DND-41 (cell line): ENCODE measurements at places on chromosomes 1 and 21.
A peak's percentile ranks its signal among the peaks of the same experiment; 100 is the strongest.

GRCh38 chr1:172661107-172661506 is 2.2 kb downstream of the FASLG start:
- DNase-seq = no peak

GRCh38 chr1:180265871-180266270 is 35.8 kb downstream of the LHX4 start:
- DNase-seq = no peak

DNA sequence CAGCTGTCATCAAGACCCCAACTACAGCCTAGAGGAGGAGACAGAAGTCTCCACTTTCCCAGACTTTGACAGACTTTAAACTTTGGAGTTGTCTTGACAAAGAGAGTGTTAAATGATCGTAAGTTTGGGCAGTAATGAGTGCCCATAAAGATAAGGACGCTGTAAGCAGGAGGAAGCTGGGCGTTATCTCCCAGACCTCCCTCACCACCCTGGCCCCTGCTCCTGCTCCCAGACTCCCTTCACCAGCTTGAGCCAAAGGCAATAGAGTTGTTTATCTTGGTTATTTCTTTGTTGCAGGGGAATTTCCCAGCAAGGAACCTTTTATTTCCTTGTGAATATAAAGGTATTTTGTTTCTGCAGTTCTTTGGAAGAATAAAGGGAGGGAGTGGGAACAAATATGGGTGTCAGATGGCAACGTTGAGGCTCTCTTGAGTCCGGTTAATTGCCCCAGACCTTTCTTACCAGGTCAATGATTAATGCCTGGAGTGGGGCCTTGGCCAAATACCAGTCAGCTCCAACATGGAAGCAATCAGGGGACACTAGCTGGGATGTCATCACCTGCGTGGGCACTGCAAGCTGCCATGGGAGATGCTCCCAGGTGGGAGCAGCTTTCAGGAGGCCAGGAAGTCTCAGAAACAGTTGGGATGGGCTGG is 4.4 kb downstream of the PIGR start:
- DNase-seq = no peak

DNA sequence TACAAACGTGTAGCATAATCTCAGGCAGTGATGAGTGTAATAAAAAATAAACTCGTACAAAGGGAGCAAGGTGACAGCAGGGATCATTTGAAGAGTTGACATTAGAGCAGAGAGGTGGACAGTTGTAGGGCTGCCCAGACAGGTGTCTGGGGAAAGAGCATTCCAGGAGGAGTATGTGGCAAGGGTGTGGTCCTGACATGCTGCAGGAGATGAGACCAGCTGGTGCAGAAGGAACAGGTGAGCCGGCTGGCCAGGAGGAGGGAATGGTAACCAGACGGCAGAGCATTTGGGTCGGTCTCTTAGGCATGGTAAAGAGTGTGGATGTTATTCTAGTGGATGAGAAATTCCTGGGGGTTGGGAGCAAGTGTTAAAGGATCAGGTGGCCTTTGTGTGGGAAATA is 306.3 kb downstream of the LMX1A start:
- no peak for DNase-seq

- no peak for DNase-seq
Measured at GRCh38 chr1:96206451-96206850, 515.1 kb upstream of the PTBP2 start.

DNA sequence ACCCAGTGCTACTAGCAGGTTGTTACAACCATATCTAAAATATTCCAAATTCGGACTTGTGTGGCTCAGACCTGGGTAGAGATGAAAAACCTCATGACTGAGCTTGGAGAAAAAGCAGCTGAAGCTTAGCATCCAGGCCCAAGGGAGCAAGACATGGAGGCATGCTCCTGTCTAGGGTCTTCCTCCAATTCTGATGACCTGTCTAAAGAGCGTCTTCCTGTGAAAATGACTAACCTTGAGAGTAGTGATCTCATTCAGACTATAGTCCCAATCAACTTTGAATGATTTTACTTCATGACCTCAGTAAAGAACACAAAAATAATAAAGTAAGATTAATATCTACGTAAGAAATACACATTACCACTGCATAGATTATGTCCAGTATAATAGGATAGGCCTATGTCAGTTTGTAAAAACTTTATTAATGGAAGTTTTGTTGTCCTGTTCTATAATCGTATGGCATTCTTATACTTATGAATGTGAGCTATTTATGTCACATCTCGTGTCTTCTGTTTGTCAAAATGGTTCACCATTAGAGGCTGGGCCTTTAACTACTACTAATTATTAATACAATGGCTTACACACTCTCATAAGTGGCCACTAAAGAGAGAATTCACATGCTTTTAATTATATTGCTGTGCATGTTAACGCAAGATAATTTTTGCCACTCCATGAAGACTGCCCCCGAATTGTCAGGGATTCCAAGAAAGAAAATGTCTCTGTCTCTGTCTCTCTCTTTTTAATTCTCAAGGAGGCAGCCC is 201.3 kb downstream of the NCAM2 start:
- DNase-seq = no peak

GRCh38 chr1:24866211-24867083 is 63.6 kb downstream of the RUNX3 start:
- no peak for DNase-seq

DNA sequence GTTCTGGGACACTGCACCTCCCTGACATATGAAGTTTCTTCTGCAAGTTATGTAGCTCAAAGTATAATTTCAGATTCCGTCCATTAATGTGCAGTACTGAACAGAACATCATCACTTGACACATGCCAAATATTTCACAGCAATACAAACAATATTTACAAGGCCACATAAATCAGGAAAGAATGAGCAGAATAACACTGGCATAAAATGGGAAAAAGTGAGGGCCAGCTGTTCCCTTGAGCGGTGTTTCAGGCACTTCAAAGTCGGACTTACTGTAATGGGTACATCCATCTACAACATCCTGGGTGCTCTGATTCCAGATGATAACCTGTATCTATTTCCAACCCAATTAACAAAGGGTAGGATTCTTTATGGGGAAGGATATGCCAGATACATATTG is 217.4 kb downstream of the APP start:
- DNase-seq = no peak

DNA sequence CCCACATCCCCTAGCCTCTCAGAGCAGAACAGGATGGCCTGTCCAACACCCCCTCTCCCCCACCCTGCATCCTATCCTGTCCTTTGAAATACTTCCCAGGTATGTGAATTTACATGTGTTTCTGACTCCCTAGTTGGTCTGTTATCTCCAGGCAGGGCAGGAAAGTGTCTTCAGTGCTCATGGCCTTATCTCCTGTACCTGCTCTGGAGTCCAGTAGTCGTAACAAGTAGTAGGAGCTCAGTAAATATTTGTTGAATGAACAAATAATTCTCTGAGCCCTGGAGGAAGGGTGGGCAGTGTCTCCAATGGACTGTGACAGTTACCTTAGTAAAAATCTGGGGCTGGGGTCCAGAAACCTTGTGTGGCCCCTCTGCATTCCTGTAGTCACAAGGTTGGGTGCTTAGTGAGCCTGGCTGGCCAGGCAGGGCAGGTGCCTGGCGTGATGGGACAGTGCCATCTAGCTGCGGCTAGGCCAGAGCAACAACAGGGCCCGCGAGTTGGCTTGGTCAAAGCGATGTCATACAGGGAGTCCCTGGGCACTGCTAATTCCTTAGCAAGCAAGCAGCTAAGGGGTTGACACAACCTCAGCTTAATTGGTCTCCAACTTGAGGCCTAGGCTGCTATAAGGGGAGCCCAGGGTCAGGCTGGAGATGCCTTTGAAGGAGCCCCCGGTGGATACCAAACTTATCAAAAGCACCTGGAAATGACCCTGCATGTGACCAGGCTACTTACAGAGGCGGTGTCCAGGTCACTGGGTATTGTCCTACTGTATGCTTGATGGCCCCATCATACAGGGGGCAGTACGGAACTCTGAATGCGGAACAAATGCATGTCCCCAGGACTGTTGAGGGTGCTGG is 89.0 kb upstream of the PPM1J start:
- peak; percentile 70 for DNase-seq
